ENCODE measurements at places on chromosomes 3 and 15. TPM values are rescaled to one million over a fixed set of nuclear protein-coding genes. Genes with fewer than 3 reads are reported as not detected.

GRCh38 chr15:82858932-82859331, 49.5 kb downstream of the WHAMM start:
- DNase-seq = no peak

GRCh38 chr3:128427872-128428822, 38.5 kb downstream of the DNAJB8 start:
- no peak for DNase-seq

- no peak for DNase-seq
Observed at GRCh38 chr15:74307827-74308811, 59.3 kb downstream of the CYP11A1 start.

GRCh38 chr3:189298469-189299375, 127.0 kb downstream of the TPRG1 start:
- DNase-seq = no peak

DNA sequence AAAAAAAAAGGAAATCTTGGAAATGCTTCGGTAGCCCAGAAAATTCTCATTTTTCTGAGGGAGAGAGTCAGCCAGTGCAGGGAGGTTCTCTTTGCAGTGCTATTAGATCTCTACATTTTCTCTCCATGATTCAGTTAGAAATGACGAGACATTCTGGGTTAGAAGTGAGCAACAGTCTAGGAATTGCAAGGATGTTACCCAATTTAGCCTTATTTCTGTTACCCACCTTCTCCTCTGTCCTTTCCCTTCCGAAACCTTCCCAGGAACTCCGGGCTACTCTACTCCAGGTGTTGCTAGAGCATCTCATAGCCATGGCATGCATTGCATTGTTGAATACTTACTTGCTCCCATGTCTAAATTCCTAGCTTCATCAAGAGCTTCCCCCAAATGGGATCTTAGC, 106.8 kb downstream of the EDEM1 start:
- no peak for DNase-seq

GRCh38 chr3:58528629-58529028, 8.4 kb downstream of the ACOX2 start:
- DNase-seq = no peak

DNA sequence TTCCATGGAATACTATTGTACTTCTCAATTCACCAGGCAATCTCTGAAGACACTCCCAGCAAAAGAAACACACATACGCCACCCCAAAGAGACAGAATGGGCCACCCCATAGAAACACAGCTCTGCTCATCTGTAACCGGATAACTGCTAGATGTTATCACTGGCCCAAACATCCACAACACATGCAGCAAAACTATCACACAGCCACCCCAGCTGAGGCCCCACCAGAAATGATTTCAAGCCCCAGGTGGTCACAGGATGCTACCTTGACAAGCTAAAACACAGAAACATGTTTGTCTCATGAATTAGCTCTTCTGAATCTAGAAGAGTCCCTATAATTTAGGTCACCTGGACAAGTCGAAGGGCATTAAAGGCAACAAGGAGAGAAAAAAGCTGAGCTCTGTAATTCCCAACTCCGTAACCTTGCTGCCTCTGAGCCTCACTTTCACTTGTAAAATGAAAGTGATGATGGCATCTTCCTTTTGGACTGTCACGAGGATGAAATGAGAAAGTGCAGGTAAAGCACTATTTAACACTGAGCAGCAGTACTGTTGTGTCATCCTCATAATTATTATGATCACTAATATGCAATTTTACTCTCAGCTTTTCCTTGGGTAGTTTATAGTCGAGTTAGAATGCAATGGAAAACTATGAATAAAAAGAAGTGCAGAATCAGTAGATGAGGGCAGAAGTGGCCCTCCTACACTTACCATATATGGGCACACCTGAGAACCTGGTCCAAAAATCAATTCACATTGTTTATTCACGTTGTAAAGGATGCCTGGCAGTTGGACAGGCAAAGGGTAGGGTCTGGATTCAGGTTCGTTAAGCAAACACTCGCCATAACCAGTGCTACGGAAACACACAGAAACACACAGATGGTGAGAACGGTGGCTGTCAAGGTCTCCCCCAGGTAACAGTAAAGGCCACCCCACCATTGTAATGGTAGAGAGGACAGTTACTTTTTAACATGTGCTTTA, 38.6 kb downstream of the ADAMTS9 start:
- DNase-seq = no peak

- no peak for DNase-seq
Observed at GRCh38 chr15:62807539-62808130, 234.9 kb upstream of the TPM1 start.

- DNase-seq = no peak
Observed at GRCh38 chr3:176780766-176781165, 416.5 kb downstream of the TBL1XR1 start.

DNA sequence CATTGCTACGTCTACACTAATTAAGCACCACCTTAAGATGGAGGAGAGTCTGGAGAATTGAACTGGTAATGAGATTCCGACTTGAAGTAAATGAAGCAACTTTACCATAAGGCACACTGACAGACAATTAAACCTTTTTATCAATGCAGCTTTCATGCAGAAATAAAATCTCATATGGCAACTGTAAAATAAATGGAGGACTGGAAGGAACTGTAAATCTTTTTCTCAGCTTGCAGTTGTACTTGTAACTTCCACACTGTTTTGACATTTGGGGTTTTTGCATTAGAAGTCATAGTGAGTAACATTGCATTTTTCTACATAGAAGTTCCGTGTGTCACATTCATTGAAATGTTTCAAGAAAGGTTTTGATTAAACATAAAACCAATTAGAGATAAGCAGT, 705.3 kb downstream of the NLGN1 start:
- no peak for DNase-seq

DNA sequence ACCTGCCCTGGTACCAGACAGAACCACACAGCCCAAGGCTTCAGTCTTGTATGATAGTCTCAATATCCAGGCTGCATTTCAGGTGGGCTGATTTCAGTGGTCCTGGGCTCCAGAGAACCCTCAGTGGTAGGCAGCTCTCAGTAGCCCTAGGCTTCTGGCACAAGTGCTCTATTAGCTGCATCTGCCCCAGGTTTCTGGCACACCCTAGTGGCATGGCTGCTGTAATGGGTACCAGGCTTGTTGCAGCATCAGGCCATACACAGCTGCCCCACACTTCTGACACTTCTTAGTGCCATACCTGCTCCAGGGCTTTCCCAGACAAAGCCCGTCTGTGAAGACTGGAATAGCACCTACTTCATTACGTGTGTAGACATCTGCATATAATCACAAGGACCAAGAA, 1062.2 kb upstream of the EPHA6 start:
- no peak for DNase-seq

DNA sequence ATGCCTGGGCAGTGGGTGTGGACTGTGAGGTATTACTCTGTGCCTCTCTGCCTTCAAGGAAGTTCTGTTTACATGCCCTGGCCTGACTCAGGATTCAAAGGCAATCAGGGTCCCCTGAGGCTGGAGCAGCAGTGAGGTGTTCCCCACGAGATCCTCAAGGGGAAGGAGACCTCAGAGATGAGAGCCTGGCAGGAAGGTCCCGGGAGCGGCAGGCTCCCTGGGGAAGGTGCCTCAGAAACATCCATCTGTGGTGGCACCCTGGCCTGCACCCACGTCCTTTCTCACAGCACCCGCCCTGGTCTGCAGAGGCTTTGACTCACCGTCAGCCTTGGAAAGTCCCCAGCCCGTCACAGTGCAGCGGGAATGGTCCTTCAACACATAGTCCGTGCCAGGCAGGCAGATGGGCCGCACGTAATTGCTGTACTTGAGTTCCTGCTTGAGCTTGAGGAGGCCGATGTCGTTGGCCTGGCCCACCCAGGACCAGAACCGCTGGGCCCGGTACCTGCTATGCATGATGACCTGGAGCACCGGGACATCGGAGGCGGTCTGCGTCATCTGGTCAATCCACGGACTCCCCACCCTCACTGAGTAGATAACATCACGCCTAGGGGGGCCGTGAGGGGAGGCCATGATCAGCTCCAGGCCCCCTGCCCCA, 3.6 kb downstream of the PRSS50 start:
- peak; percentile 70 for DNase-seq

- no peak for DNase-seq
Observed at GRCh38 chr3:32613183-32613582, 42.5 kb upstream of the DYNC1LI1 start.

DNA sequence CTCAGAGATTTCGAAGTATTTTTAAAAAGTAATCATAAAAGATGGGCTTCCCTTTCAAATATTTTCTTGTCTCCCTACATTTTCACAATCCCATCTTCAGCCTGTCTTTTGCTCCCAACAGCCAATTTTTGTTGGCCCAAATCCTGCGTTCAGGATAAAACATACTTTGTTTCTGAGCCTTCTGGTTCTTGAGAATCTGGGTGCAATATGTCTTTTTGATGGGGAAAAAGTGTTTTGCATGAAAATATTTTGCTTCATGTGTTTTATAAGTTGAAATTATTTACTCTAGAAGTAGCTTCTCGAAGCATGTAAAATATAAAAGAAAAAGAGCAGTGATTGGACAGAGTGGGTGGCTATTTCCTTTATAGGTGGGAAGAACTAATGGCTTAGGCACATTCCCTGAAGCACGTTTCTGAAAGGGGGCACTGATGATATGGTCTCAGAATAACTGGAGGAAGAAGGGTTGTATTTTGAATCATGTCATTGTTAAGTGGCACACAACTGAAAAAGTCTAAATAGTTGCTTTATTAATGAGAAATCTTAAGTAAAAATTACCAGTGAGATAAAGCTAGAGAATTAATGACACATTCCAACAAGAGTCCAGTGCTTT, 3.9 kb downstream of the UNC13C start:
- DNase-seq = no peak

DNA sequence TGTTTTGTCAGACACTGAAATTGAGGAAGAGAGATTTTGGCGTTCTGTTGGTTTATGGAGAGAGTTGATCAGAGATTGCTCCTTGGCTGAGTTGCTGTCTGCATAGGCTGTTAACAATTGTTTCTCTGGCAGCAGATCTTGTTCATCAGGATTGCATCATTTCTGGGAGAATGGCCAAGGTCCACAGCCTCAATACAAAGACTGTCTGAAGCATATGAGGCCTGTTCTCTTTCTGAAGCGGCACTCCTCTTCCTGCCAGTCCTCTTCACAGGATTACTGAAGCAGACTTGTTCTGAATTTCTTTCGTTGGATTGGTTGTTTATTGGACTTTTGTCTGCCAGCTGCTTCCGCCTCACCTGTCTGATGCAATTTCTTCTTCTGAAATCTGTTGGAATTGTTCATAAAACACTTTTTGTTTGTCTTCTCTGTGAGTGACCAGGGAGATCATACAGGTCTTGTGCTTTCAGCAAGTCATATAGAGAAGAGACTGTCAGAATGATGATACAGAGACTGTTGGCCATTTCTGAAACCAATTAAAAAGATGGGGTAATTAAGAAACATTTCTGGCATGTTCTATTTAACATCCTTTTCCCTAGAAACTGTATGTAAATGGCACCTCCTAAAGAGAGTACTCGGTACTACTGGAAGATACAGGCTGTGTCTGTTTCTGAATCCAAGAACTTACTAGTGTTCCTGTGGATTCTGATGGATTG, 25.5 kb downstream of the SETD5 start:
- DNase-seq = no peak

DNA sequence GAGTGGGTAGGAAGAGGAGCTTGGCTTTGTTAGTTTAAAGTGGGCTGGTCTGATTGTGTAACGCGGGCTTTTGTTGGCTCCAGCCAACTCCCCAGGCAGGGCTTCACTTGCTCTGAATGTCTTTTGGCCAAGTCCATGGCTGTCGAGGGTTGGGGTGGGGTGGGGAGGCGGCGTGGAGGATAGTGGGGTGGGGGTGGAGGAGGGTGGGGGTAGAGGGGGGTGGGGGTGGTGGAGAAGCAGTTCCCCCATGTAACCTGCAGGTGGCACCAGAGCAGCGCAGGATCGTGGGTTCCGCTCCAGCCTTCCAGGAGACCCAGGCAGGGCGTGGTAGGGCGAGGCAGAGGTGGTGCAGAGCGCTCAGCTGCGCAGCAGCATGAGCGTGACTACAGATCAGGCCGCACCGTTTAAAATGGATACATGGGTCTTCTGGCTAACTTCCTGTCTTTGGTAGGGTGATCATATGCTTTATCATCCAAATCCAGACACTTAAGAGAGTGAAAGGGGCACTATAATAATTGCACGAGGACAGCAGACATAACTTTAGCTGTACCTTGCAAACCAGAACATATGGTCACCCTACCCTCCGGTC, 28.3 kb downstream of the GOLGA6A start:
- peak; percentile 91 for DNase-seq

GRCh38 chr15:78146425-78147154, 2.6 kb upstream of the IDH3A start:
- DNase-seq = no peak

DNA sequence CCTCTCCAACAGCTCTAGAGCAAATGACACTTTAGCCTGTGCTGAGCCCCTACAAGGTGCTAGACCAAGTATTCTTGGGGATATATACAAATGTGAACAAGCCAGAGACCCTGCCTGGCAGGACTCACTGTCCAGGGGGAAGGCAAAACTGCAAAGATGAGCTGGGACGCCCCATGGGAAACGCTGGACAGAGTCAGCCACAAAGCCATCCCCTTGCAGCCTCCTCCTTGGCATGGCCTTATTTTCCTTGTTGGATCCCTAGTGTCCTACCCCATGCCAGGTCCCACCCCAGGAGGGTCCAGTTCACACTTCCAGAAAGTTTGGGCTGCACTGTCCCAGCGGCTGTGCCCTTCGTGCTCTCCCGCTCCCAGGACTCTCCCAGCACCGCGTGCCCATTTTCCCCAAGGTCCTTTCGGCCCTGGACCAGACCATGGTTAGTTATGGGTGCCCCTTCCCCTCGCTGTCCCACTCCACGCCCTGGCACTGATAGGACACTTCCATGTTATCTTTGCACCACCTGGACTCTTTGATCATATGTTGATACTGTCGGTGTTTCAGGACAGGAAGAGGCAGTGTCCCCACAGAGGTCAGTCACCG, 5.8 kb upstream of the NRROS start:
- DNase-seq = no peak

- DNase-seq = no peak
Observed at GRCh38 chr3:124873226-124873625, 13.9 kb downstream of the ITGB5 start.

GRCh38 chr3:195020921-195021320, 250.0 kb downstream of the XXYLT1 start:
- DNase-seq = peak; percentile 62

GRCh38 chr3:125003859-125004595, 51.8 kb downstream of the HEG1 start:
- DNase-seq = no peak

- no peak for DNase-seq
Observed at GRCh38 chr3:105362021-105362665, 4.6 kb upstream of the ALCAM start.

Gene ST8SIA2
- total RNA-seq = 10.1 TPM

Gene OR5H2
- not detected for total RNA-seq

Gene GP5
- total RNA-seq = 0.22 TPM

Gene GPR149
- total RNA-seq = not detected

Gene HTR3E
- not detected for total RNA-seq

Gene FURIN
- total RNA-seq = 43.9 TPM

Gene CACNA1D
- total RNA-seq = 0.46 TPM

Gene IMPDH2
- total RNA-seq = 49.5 TPM

Gene SERPINI1
- total RNA-seq = 10.5 TPM

Gene C2CD4B
- 1.7 TPM for total RNA-seq

Gene CCR3
- not detected for total RNA-seq

Data from cardiac septum (tissue), 1 donor.